NCI-H524 (cell line): ENCODE measurements at places on chromosomes 7 and 10.

GRCh38 chr7:138665249-138665648, 35.9 kb downstream of the SVOPL start:
- peak; percentile 14 for DNase-seq

DNA sequence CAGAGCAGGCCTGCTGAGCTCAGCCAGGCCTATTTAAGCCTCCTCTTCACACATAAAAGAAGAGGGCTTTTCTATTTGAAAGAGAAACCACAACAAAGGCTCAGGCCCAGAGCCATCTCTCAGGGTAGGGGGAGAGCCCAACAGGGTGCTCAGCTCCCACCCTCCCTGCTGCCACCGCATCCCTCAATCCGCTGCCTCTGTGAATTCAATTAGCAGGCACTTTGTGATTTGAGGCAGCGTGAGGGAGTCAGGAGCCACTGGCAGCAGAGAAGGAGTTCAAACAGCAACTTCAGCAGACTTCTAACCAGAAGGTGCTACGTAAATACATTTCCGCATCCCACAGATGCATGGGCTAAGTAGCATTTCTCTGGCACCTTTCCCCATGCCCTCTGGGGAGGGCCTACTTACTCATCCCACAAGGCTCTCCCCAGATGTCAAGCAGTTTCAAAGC, 45.2 kb downstream of the LRRC20 start:
- no peak for DNase-seq

- no peak for DNase-seq
These were observed 467 bp downstream of the EXOSC1 start for GRCh38 chr10:97445357-97445721.

DNA sequence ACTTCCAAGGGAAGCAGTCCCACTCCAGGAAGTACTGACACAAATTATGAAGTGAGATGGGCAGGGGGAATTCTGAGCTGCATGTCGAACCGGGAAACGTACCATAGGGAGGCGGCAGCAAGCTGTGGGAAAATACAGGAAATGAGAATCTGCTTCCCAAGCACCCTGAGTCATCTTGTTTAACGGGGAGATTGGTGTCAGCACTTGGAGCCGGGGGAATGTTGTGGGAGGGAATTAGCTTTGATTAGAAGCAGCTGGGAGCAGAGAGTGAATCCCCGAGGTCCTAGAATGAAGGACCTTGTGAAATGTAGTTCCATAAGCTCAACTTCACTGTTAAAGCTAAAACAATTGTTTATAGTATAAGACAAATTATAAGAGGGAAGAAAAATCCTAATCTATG, 141.4 kb upstream of the PRKCQ start:
- no peak for DNase-seq

DNA sequence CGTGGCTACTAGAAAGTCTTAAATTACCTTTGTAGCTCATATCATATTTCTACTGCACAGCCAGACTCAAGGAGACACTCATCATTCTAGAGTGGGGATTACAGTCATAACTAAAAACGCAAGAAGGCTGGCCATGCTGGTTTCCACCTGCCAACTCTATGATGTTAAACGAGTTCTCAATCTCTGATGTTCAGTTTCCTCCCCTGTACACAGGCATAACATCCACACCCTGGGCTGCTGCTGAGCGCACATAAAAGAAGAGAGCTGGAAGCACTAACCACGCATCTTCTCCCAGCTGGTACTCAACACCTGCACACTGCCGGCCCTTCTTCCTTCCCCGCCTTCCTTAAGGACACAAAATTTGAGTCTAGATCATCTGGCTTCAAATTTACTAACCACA, 60.5 kb downstream of the SORBS1 start:
- DNase-seq = peak; percentile 51

GRCh38 chr7:81404669-81405068, 365.2 kb downstream of the HGF start:
- no peak for DNase-seq

GRCh38 chr10:75102830-75103673, 8.4 kb upstream of the SAMD8 start:
- DNase-seq = no peak

GRCh38 chr7:142855756-142856564, 1.1 kb downstream of the EPHB6 start:
- DNase-seq = peak; percentile 30

DNA sequence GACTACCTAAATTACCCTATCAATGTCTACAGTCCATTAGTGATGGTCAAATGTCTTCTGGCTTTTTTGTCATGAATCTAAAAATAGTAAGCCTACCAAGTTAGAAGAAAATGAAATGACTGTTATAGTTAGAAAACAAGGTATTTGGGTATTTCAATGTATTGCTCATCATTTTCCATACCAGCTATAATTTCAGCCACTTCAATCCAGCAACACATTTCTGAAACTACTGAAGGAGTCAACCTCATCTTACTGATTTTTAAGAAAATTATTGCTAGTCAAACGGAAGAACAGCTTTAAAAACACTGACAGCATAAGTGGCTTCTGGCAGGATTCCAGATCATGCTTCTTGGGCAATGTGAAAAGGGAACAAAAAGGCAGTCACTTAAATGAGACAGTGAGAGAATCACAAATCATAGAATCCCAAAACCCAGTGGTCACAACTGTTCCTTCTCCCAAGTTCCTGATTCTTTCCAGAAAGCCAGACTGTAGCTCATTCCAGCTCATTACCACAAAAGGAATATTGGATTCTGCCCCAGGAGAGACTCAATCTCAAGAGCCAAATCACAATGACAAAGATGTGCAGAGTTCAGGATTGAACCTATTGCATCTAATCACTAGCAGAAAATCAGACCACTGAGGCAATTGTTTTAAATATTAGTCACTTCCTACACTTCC, 61.2 kb upstream of the LRRN3 start:
- no peak for DNase-seq

DNA sequence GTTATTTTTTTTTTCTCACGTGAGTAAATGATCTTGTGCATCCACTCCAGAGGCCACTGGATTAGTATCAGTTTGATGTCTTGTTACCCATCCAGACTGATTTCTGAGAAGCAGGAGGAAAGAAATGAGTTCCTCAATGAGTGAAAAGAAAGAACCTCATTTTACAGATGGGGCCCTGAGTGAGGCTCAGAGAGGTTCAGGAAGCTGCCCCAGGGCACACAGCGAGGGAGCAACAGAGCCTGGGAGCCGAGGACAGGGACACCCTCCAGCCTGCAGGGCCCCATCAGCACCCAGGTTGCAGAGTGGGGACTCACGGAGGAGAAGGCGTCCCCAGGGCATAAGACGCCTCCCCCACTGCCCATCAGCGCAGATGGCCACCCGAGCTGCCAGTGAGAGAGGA, 30.9 kb upstream of the TNRC18 start:
- DNase-seq = no peak

- no peak for DNase-seq
These were observed 696 bp downstream of the GIMAP4 start for GRCh38 chr7:150567871-150568301.
